Right cardiac atrium (tissue), 5 donors: ENCODE measurements at places on chromosomes 7 and 10. TPM values are rescaled to one million over a fixed set of nuclear protein-coding genes. Genes with fewer than 3 reads are reported as not detected.
A peak's percentile ranks its signal among the peaks of the same experiment; 100 is the strongest.

The ANKRD61 gene
- 0.11 TPM for polyA plus RNA-seq

DNA sequence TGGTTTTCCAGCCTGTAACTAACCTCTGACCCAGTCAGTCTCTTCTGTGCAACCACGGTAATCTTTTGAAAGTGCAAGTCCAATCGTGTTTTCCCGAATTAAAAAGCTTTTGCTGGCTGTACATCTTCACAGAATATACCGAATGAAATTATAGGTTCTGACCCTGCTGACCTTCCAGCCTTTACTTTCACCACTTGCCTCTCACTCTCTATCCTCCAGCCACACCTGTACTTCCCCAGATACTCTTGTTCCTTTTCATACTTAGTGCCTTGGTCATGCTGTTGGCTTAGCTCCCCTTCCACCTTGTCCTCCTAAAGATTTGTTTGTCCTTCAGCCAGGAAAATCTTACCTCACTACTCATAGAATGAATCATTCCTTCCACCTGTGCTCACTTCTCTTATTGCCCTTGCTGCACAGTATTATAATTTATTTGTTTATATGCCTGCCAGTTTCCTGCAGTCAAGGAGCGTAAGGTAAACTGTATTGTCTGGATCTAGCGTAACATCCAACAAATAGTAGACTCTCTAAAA is 2.3 kb upstream of the PNPLA8 start:
- DNase-seq = no peak

The NYAP1 gene
- 0.79 TPM for polyA plus RNA-seq

GRCh38 chr7:15461576-15461975 is 100.2 kb downstream of the AGMO start:
- no peak for DNase-seq

GRCh38 chr7:28390426-28390825 is 21.9 kb upstream of the CREB5 start:
- DNase-seq = no peak

DNA sequence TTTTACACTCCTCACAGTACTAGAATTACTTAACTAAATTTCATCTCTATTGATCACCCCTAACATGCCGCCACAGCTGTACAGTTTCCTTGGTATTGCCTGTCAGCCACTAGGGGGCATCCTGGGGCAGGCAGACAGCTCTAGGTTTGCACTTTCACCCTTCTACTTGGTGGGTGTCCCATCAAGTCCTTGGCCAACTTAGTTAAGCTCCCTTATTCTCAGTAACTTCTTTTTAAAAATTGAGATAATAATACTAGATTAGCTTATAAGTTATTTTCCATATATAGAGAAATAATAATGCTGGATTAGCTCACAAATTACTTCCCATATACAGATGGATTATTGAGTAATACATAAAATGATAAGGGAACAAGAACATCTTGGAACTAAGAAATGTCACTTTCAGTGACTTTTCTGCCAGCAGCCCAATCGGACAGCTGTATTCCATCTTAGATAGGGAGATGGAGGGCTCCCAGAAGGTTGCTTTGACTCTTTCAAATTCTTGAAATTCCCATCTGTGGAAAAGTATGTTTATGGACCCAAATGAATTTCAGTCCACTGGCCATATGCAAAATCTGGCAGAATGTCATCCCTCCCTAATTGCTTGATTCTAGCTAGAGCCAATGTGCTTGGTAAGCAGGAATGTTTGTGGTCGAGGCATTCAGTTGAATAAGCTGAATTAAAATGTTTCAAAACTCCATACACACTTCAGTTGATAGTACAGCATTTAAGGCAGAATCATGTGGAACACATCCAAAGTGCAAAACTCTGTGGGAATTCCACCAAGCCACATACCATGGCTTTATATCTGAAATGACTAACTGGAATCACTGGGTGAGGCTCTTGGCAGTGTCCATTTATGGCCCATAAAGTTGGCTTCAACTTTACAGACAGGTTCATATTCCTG is 309.7 kb downstream of the CSTF2T start:
- peak; percentile 69 for DNase-seq

GRCh38 chr7:112225006-112225405 is 18.5 kb downstream of the ZNF277 start:
- no peak for DNase-seq

DNA sequence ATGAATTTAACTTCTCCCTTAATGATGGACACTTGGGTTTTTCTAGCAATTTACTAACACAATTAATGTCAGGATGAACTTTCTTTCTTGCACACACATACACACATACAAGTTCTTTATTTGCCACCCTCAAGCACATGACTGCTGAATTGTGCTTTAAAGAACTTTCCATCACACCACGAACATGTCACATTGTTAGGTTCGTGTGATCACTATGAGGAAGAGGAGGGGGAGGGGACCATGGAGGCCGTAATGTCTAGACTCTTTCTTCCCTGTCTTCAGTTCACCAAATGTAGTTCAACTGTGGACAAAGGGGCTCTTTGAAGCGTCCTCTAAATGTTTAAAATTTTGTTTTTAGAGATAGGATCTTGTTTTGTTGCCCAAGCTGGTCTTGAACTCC is 31.0 kb downstream of the NUP42 start:
- no peak for DNase-seq

GRCh38 chr7:142177869-142178268 is 66.4 kb downstream of the MGAM2 start:
- no peak for DNase-seq

The LRRN3 gene
- polyA plus RNA-seq = 25.1 TPM

The CLRN3 gene
- not detected for polyA plus RNA-seq

The MOGAT3 gene
- polyA plus RNA-seq = not detected

DNA sequence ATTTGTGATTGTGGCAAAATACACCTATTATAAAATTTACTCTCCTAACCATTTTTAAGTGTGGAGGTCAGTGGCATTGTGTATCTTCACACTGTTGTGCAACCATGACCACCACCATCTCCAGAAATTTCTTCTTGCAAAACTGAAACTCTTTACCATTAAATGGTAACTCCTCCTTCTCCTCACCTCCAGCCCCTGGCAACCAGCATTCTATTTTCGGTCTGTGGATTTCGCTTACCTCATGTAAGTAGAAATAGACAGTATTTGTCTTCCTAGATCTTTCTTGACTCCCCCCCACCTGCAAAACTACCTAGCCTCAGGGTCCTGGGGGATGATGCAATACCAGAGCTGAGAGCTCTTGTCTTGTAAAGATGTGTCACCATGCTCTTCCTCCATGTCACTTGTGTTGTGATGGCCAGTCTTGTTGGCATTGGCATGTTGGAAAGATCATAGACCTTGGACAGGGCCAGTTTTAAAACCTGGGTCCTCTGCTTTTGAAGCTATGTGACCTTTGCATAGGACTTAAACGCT is 71.1 kb upstream of the EMX2 start:
- DNase-seq = no peak

DNA sequence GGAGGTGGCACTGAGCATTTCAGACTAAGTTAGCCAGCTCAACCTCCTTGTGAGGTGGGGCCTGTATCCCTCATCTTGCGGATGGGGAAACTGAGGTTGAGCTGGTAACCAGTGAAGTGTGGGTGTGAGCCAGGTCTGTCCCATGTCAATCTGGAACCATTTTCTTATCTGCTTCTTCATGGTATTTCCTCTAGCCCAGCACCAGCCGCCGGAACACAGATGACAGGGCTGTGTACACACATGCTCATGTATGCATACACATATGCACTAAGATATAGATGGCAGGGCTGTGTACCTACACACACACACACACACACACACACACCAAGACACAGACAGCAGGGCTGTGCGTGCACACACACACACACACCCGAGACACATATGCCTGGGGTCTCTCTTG is 18.5 kb downstream of the RAMP3 start:
- peak; percentile 10 for DNase-seq

The COL28A1 gene
- polyA plus RNA-seq = 4.3 TPM

The POLR1F gene
- polyA plus RNA-seq = 5.2 TPM

The PPP1R17 gene
- polyA plus RNA-seq = not detected
